CD4-positive, alpha-beta T cell treated with Interleukin-4 for 1 hour (primary cell): ENCODE measurements at places on chromosomes 2 and 18.

GRCh38 chr2:207394812-207395534 is 134.8 kb upstream of the CREB1 start:
- no peak for DNase-seq

- no peak for DNase-seq
Observed at GRCh38 chr2:163248376-163249253, 410.0 kb upstream of the KCNH7 start.

GRCh38 chr2:68747413-68747812 is 12.8 kb downstream of the ARHGAP25 start:
- DNase-seq: no peak

- DNase-seq: no peak
Observed at GRCh38 chr2:201172279-201172678, 10.7 kb upstream of the CASP10 start.

DNA sequence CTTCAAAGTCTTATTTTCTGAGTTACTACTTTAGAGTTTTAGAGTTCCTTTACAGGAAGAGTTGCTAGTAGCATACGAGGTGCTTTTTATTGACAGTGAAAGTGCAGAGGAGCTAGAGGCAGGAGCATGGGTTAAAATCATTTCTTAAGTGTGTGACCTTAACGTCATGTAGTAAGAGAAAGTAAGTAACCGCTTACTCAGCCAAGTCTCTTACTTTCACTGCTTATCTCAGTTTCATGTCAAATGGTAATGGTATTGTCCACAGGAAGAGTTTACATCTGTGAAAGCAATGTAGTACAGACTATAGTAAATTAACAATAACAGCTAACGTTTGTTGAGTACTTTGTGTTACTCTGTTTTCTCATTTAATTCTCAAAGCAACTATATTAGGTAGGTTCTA is 12.6 kb downstream of the NDUFAF7 start:
- DNase-seq: peak; percentile 25

GRCh38 chr2:3830796-3831195 is 127.4 kb downstream of the DCDC2C start:
- DNase-seq: no peak
